Vagina (tissue), 2 donors: ENCODE measurements at places on chromosomes 12 and 14.

GRCh38 chr12:29191267-29191850 lies 42.3 kb downstream of the FAR2 start:
- DNase-seq: no peak

GRCh38 chr12:9707864-9708808 lies 24.8 kb downstream of the CLECL1 start:
- no peak for DNase-seq

DNA sequence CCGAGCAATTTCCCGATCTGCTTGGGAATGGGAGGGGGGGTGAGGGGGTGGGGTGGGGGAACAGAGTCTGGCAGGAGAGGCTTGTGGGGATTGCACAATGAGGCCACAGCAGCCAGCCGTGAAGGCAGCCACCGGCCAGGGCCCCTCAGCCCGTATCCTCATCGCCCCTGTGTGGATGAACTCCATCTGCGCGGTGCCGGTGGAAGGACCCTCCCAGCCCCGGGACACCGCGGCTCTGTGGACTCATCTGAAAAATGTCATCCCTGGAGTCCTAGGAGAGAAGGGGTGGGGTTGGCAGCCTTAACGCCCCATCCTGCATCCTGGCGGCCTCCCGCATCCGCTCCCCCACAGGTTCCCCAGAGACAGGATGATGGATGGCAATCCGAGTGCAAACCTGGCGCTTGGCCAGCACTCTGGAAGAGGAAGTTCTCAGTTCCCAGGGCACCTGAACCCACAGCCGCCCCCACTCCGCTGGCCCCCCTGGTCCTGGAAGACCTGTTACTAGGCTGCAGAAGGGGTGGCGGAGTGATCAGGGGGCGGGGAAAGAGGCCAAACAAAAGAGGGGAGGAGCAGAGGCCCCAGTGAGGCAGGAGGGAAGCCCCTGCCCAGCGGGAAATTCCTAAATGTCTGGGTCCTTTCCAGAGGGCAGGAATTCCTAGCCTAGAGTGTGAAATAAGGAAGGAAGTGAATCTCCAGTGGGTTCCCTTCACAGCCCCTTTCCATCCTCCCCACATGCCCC lies 1.2 kb upstream of the TNFAIP2 start:
- peak; percentile 97 for DNase-seq

DNA sequence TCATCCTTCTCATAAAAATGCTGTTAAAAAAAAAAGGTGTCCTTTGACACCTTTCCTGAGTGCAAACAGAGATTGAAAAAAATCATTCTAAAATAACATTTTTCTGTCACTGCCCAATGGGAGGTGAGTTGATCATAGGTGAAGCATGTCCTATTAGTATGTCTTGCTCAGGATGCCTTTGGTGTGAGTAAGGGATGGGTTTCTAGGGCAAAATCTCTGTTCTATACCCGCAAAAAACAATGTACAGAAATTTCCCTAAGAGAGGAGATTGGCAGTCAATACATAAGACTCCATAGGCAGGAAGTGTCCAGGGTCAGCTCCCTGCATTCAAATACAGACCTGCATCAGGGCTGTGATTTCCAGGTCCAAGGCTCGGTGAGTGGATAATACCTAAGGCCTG lies 195.2 kb downstream of the DAD1 start:
- no peak for DNase-seq

GRCh38 chr12:116924558-116925453 lies 14.1 kb downstream of the FBXW8 start:
- no peak for DNase-seq

DNA sequence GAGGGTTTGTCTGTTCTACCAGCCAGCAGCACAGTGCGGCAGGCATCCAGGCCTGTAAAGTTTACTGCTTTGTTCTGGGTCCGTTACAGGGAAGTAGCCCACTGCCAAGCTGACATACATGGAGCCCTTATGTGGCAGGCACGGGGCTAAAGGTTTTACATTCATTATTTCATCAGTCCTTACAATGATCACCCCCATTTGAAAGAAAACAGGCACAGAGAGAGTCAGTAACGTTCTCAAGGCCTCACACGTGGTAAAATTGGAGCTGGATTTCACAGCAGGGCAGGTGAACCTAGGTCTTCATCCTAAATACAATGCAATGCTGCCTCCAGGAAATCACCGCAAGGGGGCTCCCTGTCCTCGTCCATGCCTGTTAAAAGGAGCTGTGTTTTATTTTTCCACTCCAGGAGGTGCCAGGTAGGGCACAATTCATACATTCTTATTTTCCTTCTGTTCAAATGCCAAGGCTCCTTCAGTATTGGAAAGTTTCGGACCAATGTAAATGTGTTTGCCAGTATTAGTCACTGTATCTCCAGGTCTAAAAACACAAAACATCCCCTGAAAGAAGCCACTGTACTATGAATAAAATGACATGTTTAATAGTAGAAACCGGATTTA lies 172.2 kb upstream of the GZMB start:
- no peak for DNase-seq

- DNase-seq: no peak
These were observed 99.6 kb downstream of the CAPZA3 start for GRCh38 chr12:18837505-18837904.

DNA sequence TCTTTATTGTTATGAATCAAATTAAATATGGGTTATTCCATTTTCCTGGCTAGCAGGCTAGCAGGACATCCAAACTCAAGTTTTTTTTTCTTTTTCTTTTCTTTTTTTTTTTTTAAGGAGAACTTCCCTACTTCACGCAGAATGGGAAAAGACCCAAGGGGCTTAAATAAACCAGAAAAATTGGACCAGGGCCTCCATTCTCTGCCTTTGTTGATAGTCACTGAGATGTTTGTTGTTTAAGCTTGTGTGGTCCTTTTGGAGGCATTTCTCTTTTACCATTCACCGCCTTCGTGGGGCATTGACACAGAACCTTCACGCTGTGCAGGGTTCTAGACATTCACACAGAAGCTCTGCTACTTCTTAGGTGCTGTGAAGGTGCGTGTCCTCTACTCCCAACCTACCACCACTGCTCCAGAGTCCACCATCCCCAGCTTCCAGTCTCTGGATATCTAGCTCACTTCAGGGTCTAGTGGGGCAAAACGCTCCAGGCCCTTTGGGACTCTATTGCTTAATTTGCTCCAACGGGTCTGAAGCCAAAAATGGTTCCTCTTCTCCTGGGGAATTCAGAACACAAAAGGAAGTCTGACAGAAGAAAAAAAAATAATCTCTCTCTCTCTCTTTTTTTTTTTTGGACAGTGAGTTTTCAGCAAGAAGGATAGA lies 301.3 kb downstream of the AEBP2 start:
- DNase-seq: no peak

- DNase-seq: no peak
These were observed 35.9 kb downstream of the TESC start for GRCh38 chr12:117063162-117063911.

GRCh38 chr14:88452231-88452630 lies 66.8 kb downstream of the SPATA7 start:
- no peak for DNase-seq

DNA sequence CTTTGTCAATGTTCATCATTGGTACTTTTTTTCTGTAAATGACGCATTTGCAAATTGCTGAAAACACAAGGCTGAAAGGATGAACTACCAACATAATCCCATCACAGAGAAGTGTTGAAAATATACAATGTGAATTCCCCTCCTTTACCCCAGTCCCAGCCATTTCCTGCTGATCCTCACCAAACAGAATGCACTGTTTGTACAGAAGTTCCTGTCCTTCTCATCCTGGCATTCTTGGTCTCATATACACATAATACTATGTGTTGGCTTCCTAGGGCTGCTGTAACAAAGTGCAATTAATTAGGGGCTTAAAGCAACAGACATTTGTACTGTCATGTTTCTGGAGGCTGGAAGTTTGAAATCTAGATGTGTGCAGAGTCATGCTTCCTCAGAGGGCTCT lies 836.2 kb upstream of the MGAT4C start:
- DNase-seq: no peak

GRCh38 chr14:103155010-103155409 lies 31.7 kb downstream of the TNFAIP2 start:
- no peak for DNase-seq

- no peak for DNase-seq
These were observed 84.4 kb downstream of the PPP2R5C start for GRCh38 chr14:101845896-101846295.

GRCh38 chr12:24977060-24977459 lies 28.2 kb upstream of the BCAT1 start:
- no peak for DNase-seq

- DNase-seq: no peak
These were observed 121.9 kb downstream of the PIK3C2G start for GRCh38 chr12:18383203-18383602.

DNA sequence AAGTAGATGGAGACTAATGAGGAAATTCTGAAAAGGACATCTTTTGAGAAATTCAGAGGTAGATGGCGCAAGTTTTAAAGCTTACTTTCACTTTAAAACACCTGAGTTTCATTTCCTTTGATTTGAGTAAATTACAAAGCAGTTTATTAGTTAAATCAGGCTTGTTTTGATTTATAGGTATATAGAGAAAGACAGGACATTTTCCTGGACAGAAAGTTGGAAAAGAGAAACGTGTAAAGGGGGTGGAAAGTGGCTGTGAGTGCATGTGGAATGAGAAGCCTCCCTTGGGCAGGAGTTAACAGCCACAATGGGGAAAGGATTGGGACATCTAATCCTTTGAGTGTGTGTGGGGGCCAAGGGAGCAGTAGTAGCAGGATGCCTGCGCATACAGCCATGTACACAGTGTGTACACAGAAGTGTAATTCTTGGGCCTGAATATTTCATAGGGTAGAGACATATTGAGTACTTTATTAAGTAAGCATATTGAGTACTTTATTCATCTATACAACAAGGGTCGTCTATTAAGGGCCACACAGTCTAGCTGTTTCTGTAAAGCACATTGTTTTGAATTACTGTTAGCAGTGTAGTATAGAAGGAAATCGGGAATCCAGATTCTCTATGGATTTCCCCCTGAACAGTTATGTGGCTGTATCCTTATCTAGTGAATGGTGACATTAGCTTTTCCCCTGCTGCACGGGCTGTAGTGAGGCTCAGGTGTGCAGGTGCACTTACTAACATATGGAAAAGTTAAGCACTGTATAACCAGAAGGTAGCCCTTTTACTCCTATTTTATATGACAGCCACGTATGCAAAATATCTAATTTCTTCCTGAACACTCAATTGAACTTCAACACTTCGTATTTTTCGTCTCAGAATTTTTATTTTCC lies 19.1 kb downstream of the MARK3 start:
- no peak for DNase-seq

GRCh38 chr12:102300824-102301461 lies 103.3 kb upstream of the PMCH start:
- DNase-seq: no peak

GRCh38 chr14:59819446-59820088 lies 51.0 kb downstream of the RTN1 start:
- DNase-seq: no peak

DNA sequence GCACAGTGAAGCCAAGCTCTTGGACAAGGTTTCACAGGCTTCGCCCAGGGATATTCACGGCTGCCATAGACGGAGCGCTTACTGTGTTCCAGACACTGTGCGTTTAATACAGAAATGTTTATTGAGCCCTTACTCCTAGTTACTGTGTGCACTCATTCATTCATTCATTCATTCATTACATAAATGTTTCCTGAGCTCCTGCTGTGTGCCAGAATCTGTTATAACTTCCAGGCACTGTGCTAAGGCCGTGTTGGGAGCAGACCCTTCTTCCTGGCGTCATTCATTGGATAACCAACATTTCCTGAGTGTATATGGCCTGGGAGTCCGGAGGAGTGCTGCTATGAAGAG lies 760 bp upstream of the MED13L start:
- no peak for DNase-seq

DNA sequence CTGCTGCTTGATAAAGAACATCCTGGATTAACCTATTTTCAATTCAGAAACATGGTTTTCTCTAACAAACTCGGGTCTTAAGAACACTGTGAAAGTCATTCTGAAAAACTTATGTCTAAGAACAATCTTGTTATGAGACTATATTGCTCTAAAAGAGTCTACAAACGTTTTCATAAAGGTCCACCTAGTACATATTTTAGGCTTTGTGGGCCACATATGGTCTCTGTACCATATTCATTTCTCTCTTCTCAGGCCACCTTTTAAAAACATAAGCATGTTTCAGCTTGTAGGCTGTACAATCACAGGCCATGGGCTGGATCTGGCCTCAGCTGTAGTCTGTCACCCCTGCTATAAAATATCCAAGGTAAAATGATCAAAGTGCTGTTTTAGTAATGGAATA lies 39.9 kb downstream of the PPP4R3A start:
- no peak for DNase-seq

- no peak for DNase-seq
These were observed 156.5 kb downstream of the PAWR start for GRCh38 chr12:79534029-79534867.

- DNase-seq: no peak
These were observed 7.9 kb downstream of the EMG1 start for GRCh38 chr12:6978611-6979011.

DNA sequence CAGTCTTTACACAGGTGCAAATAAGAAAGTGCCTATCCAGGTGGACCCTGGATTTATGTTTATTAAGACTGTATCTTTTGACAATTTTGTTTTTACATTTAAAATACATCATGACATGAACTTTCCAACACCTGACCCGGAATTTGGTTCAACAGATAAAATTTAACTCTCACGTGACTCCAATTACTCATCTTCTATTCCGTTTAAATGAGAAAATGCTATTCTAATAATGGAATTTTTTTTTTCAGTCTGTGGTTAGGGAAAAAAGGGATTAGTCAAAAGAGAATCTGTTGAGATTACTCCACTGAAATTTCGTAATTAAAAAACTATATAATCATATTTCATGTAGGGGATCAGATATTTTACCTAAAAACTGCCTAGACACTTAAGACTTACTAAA lies 11.1 kb downstream of the VPS37B start:
- no peak for DNase-seq

GRCh38 chr14:48435221-48435620 lies 759.8 kb upstream of the MDGA2 start:
- DNase-seq: no peak

GRCh38 chr12:65208964-65209654 lies 39.7 kb downstream of the LEMD3 start:
- no peak for DNase-seq

DNA sequence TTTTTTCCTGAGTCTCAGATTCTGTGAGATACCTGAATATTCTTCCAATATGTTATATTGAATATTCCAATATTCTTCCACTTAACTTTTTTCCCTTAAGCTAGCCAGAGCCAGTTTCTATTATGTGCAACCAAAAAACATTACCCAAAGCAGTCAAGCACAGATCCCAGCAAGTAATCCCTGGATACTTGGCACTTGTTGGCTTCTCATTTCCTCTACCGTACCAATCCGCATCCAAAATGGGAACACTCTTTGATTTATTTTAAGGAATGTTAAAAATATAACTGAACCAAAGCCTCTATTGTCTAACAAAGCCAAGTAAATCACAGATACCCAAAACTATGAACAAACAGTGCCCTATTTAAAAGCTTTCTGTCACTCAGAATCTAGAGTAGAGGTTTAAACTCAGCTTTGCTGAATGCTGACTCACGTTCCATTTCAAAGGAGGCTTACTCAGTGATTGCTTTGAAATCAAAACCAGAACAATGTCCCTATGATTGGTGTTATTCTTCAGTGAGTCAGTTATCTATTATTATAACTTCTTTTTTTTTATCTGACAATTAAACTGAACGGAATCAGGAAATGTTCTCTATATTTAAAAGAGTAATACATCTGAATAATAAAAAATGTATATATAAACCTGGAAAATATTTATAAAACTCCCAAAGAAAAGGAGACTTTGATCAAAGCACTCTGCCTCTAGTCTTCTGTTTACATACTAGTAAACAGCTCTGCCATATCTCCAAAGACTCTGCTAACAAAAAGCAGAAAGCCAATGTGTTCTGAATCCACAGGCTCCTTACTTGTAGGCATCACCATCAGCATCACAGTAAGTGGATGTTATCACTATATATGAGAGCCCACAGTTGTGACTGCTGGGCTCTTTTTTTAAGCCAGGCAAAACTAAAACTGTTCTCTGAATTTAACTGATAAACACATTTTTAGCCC lies 360.8 kb downstream of the CCDC91 start:
- DNase-seq: no peak
